ENCODE measurements at places on chromosomes 3 and 15.

DNA sequence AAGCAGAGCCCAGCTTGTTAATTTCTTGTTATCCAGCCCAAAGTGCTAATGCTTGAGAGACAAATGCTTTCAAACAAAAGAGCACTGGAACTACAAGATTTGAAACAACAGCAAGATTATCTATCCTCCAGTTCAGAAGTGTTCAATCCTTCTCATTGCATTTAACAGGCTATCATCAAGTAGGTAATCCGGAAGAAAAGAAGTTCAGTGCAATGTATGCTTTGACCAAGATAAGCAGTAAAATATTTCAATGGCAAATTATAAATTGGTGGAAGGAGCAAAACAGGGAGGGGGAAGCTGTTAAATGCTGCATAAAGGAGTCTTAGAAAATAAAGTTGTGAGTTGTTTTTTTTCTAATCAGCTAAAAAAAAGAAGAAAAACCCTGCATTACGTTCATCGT, 8.8 kb downstream of the LRIG1 start:
- DNase-seq, result no peak

DNA sequence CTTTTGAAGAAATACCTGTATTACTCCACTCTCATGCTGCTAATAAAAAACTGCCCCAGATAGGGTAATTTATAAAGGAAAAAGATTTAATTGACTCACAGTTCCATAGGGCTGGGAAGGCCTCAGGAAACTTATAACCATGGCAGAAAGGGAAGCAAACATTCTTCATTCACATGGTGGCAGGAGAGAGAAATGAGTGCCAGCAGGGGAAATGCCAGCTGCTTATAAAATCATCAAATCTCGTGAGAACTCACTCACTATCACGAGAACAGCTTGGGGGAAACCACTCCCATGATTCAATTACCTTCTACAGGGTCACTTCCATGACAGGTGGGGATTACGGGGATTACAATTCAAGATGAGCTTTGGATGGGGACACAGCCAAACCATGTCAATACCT, 18.7 kb downstream of the MFSD1 start:
- no peak for DNase-seq

GRCh38 chr3:102092617-102093466, 243.5 kb downstream of the NFKBIZ start:
- DNase-seq, result no peak

GRCh38 chr15:74259292-74259648, 23.1 kb downstream of the CCDC33 start:
- DNase-seq, result no peak

GRCh38 chr3:42601896-42602581, 1.6 kb downstream of the NKTR start:
- no peak for DNase-seq

- DNase-seq, result no peak
These were observed 125.8 kb downstream of the ERC2 start for GRCh38 chr3:56342475-56342874.

DNA sequence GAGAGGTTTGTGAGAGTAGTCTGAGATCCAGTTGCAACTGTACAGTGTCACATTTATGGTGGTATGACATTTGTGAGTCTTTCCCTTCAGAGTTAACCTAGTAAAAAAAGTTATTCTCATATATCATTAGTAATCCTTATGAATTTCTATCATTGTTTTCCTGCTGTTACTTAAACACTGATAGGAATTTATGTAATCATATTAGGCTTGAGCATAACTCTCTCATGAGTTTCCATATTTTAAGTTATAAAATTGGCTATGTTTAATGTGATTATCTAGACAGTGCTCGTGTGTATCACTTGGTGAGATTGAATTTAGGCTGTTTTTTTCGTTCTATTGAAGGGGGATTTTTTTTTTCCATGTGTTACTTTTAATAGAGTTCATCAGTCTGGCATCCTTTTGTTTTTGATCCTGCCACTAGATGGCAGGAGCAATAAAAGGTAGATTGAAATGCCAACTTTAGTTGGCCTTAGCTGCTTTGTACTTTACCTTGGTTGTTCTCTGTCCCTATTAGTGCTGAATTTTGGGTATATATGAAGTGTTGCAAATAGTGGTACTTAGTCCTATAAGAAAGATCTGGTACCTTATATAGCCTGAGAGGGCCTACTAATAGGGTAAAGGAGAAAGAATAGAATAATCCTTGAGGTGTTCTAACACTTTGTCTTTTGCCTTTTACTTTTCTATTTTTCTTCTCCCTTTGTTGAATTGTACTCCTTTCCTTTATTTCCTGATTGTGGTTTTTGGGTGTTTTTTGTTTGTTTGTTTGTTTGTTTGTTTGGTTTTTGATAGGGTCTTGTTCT, 17.9 kb downstream of the STT3B start:
- no peak for DNase-seq

- DNase-seq, result no peak
These were observed 3.1 kb downstream of the RCCD1 start for GRCh38 chr15:90957791-90958190.

DNA sequence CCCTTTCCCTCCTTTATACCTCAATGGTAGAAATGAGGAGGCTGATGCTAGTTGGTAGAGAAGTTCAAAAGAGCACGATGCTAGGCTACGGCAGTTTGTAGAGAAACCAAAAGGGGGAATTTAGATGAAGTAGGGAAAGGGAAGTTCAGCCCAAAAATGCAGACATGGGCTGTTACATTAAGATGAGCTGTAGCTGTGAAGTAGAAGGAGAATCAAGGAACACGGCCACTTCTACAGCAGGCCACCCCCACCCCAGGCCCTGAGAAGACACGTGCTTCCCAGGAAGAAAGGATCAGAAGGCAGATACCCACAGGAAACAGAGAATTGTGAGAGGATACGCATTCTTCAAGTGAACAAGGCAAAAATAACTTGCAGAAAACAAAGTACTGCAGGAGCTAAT, 2.1 kb upstream of the PARP14 start:
- DNase-seq, result no peak

GRCh38 chr3:105527949-105528348, 161.2 kb downstream of the ALCAM start:
- no peak for DNase-seq

DNA sequence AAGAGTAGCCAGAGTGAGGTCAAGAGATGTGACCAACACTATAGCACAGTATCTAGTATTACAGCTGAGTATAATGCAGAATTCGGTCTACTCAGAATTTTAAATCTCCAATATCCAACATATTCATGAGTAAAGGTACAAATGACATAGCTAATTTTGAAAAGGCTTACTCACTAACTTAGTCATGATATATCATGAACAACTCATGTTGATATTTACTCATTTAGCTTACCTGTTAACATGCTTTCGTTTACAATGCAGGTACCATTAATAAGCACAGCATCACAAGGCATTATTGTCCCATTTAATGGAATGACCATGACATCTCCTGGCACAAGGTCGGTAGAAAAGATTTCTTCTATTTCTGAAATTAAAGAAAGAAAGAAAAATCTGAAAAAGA, 36.9 kb downstream of the ATP13A3 start:
- no peak for DNase-seq

DNA sequence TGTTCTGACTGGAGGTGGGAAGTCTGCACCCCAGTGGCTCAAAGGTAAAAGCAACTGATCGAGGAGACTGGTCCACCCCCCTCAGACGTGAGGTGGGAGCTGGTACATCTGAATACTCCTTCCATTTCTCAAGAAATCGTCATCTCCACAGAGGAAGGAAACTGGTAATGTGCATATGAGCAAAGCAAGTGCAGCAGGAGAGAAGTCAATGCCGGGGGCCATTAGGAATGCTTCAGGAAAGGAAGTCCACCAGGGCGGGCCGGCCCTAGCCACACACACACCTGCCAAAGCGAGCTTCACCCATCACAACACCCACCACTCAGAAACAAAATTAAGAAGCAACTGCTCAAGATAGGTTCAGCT, 8.5 kb downstream of the TBC1D2B start:
- no peak for DNase-seq

DNA sequence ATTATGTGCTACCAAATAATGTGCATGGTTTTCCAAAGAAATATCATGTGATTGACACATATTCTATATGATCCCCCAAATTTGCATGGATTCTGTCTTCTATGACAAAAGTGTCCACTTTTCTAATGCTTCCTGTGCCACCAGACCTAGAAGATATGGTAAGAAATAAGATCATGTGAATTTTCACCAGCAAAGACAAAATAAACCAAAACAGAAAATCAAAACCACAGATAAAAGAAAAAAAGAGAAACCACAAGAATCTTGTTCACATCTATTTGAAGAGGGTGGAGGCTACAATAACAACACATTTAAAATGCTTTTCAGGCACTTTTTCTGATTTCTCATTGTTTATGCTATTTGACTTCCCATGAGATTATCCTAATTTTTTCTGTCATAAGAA, 303.4 kb downstream of the DIPK2A start:
- no peak for DNase-seq

Data from stimulated activated naive CD4-positive, alpha-beta T cell treated with Interleukin-2 at 50 U/mL for 16 hours (primary cell).